ENCODE measurements at places on chromosomes 1 and 21. TPM values are rescaled to one million over a fixed set of nuclear protein-coding genes. Genes with fewer than 3 reads are reported as not detected.

DNA sequence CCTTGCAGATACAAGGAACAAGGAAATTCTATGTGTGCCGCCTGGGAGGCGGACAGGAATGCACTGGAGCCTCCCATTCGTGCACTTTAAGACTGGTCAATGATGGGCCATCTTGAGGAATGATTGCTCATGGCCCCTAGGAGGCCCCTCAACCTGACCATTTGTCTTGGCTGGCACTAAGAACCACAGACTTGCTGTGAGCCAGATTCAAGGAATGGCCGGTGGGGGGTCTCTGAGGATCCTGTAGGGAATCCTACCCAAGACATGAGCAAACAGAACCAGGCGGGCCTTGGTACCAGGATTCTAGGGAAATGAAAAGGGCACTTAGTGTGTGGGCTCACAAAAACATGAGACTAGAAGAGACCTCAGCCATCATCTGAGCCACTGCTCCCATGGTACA, 28.1 kb upstream of the GOLT1A start:
- no peak for DNase-seq
- H3K27ac ChIP-seq, result no peak overlapping the region
- no peaks in the 10 kb centered on the region for H3K4me1 ChIP-seq
- peaks cover 3% of the 10 kb centered on the region for H3K36me3 ChIP-seq
- H3K27me3 ChIP-seq, result no peaks in the 10 kb centered on the region

DNA sequence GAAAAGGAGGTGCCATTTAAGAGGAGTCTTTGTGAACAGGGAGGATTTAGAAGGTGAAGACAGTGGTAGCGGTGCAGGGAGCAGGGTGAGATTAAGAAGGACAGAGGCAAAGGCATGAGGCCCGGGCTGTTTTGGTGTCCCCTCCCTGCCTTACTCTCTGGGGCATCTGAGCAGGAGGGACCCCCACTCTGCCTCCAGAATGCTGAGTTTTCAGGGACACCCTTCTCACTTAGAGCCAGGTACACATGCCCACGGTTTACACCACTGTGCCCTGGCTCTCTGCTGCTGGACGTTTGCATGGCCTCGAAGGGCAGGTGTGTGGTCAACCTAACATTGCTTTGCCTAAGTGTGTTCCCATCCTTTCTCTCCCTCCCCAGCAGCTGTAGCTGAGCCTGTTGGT, 20.5 kb upstream of the PARP1 start:
- H3K36me3 ChIP-seq, result no peaks in the 10 kb centered on the region
- peaks cover 10% of the 10 kb centered on the region for H3K4me1 ChIP-seq
- no peak for DNase-seq
- no peaks in the 10 kb centered on the region for H3K27me3 ChIP-seq
- no peak overlapping the region for H3K27ac ChIP-seq
- H3K4me3 ChIP-seq, result no peak overlapping the region

- peaks cover 48% of the 10 kb centered on the region for H3K4me1 ChIP-seq
- no peak for DNase-seq
- peak overlapping the region; percentile 70 for H3K4me3 ChIP-seq
- H3K27ac ChIP-seq, result no peak overlapping the region
- no peaks in the 10 kb centered on the region for H3K36me3 ChIP-seq
These were observed 1.9 kb downstream of the RUNX3 start for GRCh38 chr1:24927988-24928688.

GRCh38 chr1:151542710-151543129, 2.6 kb downstream of the TUFT1 start:
- no peak overlapping the region for H3K4me3 ChIP-seq
- no peak for DNase-seq
- H3K27ac ChIP-seq, result no peak overlapping the region
- peaks cover 29% of the 10 kb centered on the region for H3K4me1 ChIP-seq

DNA sequence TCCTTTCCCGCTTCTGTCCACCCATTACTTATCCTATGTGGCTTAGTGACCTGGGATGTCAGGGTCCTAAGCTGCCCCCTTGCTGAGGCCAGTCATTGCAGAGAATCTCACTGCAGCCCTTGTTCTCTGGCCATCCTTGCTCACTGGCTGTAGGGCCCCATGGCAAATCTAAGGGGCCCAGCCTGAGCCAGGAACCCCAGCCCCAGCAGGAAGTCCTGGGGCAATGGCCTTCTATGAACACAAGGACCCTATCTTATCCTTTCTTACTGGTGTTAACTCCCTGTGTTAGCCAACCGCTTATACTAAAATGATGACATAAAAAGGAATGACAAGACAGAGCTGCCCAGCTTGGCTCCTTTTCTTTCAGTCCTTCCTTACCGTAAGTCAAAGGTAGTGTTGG, 29.9 kb downstream of the DHCR24 start:
- no peak overlapping the region for H3K4me3 ChIP-seq
- H3K27ac ChIP-seq, result no peak overlapping the region
- H3K36me3 ChIP-seq, result peaks cover 79% of the 10 kb centered on the region
- no peaks in the 10 kb centered on the region for H3K4me1 ChIP-seq
- H3K27me3 ChIP-seq, result no peaks in the 10 kb centered on the region

- no peak overlapping the region for H3K4me3 ChIP-seq
- H3K27me3 ChIP-seq, result peaks cover 28% of the 10 kb centered on the region
- no peak overlapping the region for H3K27ac ChIP-seq
- DNase-seq, result no peak
- no peaks in the 10 kb centered on the region for H3K36me3 ChIP-seq
These were observed 17.6 kb downstream of the SEMA6C start for GRCh38 chr1:151128800-151129199.

DNA sequence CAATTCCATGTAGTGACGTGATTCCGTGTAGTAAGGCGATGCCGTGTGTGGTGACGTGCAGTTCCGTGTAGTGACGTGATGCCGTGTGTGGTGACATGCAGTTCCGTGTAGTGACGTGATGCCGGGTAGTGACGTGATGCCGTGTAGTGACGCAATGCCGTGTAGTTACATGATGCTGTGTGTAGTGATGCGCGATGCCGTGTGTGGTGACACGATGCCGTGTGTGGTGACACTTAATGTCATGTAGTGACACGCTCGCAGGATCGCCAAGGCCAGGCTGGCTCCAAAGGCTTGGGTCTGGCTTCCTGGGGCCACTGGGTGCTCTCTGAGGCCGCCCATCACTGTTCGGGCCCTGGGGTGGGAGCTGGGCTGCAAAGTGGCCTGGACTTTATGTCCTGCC, 14.2 kb downstream of the COL18A1 start:
- no peak overlapping the region for H3K4me3 ChIP-seq
- H3K27me3 ChIP-seq, result no peaks in the 10 kb centered on the region
- peak overlapping the region; percentile 87 for H3K27ac ChIP-seq
- peaks cover 40% of the 10 kb centered on the region for H3K4me1 ChIP-seq
- H3K36me3 ChIP-seq, result no peaks in the 10 kb centered on the region
- peak; percentile 6 for DNase-seq

DNA sequence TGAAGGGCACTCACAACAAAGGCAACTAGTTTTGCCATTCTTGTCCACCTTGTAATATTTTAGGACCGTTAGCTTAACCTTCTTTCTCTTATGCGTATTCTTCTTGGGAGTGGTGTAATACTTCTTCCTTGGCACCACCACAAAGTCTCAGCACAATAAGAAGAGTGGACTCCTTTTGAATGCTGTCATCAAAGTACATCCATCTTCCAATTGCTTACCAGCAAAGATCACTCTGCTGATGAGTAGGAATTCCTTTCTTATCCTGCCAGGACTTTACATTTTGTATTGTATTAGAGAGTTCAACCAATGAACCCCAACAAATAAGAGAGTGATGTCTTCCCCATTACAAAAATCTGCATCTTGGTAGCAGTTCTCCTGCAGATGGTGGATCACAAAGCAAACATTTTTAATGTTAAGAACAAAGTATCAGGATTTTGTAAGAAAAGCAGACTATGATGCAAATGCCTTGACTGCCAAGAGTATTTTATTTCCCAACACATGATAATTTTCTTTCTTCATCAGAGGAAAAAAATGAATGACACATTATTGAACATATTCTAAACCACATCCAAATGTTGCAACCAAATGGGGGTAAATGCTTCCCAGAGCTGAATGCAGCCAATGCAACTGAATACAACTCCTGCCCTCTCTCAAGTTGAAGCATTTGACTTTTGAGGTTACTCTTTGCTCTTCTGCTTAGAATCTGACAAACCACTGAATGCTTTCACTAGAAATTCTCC, 5.1 kb upstream of the ARNT start:
- H3K4me3 ChIP-seq, result no peak overlapping the region
- no peaks in the 10 kb centered on the region for H3K36me3 ChIP-seq
- DNase-seq, result no peak
- H3K27me3 ChIP-seq, result no peaks in the 10 kb centered on the region
- peaks cover 4% of the 10 kb centered on the region for H3K4me1 ChIP-seq

DNA sequence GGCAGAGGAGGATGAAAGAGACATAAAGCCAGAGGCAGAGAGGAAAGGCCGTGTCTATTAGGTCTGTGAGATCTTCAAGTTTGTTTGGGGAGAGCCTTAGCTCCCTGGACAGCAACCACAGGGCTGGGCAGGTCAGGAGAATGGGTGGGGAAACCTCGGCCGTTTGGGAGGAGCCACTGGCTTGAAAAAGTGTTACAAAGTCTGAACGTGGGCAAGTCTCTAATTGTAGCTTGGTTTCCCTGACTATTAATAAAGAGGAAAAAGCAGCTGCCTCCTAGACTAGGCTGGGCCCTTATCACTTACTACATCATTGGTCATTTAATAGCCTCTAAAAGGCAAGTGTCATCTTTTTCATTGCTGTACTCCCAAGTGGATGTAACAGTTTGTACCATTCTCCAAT, at the start of gene CCDC17:
TSS of gene CCDC17 (minus strand) at position 83 of the 400 bp plus-strand sequence. CDS start 145 bp downstream, outside the sequence.
- H3K4me1 ChIP-seq, result peaks cover 4% of the 10 kb centered on the region
- H3K27ac ChIP-seq, result peak within 1 kb of the TSS; percentile 67
- H3K36me3 ChIP-seq, result peaks cover 26% of the 10 kb centered on the region

DNA sequence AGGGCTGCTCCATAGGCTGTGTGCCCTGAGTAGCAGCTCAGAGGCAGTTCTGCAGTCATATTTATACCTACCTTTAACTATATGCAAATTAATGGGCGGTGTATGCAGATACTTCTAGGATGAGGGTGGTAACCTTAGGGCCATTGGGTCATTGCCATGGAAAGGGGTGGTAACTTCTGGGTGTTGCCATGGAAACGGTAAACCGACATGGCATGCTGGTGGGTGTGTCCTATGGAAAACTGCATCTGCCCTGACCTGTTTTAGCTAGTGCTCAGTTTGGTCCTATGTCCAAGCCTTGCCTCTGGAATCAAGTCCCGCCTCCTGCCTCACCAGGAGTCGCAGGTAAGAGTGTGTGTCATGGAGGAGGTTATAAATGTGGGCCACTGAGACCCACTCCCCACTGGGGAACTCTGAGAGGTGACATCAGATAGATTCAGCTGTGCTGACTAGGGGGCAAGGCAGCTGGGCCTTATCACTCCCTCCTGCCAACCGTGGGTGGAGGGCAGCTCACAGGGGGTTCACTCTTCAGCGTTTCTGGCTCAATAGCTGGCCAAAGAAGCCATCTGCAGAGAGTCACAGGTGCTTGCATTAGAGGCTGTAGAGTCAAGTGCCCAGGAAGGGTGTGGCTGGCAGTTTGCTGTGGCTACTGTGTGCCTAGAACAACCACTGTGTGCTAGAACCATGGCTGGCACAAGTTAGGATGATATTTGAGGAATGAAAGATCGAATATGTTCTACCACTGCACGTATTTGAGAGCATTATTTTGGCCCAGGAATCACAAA, 19.0 kb downstream of the BACE2 start:
- H3K36me3 ChIP-seq, result peaks cover 20% of the 10 kb centered on the region
- H3K4me1 ChIP-seq, result peaks cover 11% of the 10 kb centered on the region
- no peak overlapping the region for H3K27ac ChIP-seq
- no peak overlapping the region for H3K4me3 ChIP-seq

DNA sequence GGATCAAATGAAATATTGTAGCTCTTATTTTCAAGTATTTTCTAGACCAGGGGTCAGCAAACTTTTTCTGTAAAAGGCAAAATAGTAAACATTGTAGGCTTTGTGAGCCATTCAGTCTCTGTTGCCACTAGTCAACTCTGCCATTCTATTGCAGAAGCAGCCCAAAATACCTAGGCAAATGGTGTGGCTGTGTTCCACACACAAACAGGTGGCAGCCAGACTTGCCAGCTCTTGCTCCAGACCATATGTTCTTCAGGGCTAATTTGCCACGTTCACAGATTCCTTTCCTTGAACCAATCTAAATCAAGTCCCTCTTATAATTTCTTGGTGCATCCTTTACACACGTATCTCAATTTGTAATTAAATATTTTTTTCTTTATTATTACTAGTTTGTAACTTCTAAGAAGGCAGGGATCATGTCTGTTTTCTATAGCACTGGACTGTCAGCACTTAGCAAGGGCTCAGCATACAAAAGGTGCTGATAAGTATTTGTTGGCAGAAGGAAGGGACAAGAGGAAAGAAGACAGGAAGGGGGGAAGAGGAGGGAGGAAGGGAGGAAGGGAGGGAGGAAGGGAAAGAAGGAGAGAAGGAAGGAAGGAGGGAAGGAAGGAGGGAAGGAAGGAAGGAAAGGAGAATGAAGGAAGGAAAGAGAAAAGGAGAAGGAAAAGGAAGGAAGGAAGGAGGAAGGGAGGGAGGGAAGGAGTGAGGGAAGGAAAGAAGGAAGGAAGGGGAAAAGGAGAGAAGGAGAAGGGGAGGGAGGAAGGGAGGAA, 106.5 kb upstream of the EDEM3 start:
- peaks cover 8% of the 10 kb centered on the region for H3K4me1 ChIP-seq
- no peak overlapping the region for H3K27ac ChIP-seq
- no peak overlapping the region for H3K4me3 ChIP-seq

Gene GPX7
- total RNA-seq, result 9.9 TPM

All from WTC11 (cell line).